ENCODE measurements at places on chromosomes 1 and 21.

DNA sequence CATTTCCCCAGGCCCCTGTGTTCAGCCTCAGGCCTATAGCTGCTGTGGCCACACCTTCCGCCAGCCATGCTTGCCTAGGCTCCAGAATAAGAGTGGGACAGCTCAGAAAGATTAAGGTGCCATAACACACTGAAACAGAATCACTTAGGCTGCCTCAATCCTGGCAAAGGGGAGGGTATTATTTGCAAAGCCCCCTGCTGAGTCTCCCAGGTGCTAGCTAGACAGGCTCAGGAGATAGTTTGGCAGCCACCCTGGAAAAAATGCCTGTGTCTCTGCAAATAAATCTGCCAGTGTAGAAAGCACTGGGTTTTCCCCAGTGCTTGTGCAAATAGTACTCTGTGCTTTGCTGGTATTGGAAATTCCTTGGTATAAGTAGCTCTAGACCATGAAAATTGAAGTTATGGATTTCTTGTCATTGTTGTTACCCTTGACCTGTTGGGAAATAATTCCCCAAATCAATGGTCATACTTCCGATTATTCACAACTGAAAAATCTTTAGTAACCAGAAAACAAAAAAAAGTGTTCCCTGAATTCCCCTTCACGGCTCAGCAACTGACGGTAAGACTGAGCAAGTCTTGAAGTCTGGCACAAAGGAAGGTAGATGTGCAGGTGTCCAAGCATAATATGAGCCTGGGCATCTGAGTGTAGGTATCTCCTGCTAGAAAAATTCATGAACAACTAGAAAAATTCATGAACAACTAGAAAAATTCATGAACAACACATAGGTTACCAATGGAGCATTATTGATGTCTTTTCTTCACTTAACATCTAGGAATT is 56.9 kb downstream of the PROX1 start:
- no peak for DNase-seq

GRCh38 chr1:226684026-226684425 is 55.1 kb downstream of the ITPKB start:
- no peak for DNase-seq

DNA sequence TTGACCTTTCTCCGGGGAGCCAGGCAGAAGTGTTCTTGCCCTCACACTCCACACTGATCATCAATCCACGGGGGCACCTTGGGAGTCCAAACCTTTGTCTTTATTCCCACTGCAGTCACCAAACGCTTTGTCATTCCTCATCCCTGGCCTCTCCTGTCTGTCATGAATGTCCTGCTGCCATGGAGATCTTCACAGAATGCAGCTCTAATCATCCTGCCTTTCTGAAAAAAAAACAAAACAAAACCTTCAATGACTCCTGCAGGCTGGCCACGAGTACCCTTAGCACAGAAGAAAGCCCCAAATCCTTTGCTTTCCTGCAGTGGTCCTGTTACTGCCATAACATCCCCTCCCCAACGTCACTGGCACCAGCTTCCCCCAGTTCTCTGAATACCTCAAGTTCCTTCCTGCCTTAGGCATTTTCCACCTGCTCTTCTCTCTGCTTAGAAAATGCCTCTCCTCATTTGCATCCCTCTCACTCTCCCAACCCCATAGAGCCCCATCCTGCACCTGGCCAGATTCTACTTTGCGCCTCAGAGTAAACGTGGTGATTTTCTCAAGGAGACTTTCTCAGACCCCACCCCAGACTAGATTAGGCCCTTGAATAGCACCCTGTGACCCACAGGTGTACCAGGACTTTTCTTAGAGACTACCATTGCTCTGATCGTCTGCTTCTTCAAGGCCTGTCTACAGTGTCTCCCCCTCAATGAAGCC is 131.2 kb downstream of the AK5 start:
- no peak for DNase-seq

DNA sequence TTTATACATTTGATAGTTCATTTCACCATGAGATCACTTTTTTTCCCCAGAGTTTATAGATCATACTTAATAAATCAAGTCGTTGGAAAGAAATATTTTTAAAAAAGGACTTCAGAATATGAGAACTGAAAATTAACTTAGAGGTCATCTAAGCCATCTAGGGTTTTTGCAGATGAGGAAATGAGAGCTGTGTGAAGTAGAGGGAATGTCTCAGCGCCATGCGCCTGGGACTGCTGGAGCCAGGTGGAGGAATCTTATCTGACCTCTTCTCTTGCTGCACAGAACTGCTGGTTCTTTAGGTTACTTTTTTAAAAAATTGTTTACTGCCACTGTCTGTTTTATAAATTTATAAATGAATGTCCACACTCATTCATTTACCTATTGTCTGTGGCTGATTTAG is 11.5 kb downstream of the SH3BGR start:
- no peak for DNase-seq

- no peak for DNase-seq
Measured at GRCh38 chr1:94093396-94093795, 27.6 kb downstream of the ABCA4 start.

DNA sequence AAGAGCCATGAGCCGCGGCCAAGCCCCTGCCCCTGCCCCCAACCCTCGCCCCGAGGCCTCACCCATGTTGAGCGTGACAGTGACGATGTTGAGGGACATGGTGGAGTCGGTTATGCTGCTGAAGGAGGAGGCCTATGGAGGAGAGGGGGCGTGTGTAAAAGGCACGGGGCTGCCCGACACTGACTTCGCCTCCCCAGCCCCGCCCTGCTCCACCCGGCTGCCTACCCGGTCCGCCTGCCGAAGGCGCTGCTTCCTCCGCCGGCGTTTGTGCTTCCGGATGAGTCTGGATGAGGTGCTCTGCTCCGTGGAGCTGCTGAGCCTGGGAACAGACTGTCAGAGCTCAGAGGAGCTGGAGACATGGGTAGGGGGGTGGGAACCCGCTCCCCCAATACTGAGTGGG is 9.0 kb downstream of the DVL1 start:
- DNase-seq = no peak

DNA sequence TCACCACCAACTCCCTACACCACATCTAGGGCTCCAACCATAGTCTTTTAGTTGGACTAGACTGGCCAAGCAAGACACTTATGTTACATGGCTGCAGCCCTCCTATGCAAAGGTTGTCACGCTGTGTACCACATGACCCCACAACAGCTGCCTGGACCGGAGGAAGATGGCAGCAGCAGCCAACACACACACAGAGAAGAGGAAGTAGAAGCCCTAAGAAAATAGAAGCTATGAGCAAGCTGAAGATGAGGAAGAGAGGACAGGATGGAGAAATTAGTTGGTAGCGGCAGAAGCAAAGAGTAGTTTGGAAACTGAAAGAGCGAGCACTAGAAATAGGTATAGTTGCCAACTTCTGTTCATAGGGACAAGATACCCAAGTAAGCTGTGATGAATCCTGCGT is 60.8 kb upstream of the RALGPS2 start:
- DNase-seq = no peak

GRCh38 chr1:97262842-97263241 is 541.3 kb downstream of the PTBP2 start:
- DNase-seq = no peak

DNA sequence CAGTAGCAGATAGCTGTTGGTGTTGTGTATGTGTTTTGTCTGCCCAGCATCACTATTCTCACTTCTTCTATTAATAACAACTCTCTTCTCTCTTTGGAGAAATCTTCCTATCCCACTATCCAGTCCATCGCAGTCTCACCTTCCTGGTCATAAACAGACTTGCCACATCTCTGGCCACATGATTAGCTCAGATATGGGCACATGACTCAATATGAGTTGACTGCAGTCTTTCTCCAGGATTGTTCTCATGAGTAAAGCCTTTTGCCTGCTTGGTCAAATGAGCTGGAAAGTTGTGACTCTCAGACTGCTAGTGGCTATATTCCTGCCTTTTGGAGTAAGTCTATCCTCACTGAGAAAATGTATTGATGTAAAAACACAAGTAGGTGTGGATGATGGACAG is 32.9 kb upstream of the TADA1 start:
- DNase-seq = no peak

GRCh38 chr1:64112281-64112680 is 91.1 kb upstream of the UBE2U start:
- DNase-seq = no peak

- no peak for DNase-seq
Measured at GRCh38 chr1:53376742-53377437, 49.0 kb upstream of the LRP8 start.

GRCh38 chr1:43129426-43129825 is 42.7 kb downstream of the EBNA1BP2 start:
- no peak for DNase-seq

DNA sequence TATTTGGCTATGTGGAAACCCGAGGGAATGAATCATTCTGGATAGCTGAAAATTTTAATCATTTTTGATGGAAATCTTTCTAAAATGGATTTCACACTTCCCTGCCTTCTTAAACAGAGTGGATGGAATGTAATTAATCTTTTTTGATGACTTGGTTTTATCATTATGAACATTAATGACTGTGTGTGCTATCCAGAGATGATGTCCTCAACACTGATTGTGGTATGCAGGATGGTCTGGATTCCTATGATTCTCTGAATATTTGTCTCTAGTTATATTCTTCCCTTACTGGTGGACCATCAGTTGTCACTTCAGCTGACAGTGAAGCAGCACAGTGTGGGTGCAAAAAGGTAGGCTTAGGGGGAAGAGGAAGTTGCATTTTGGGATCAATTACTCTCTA is 513.5 kb downstream of the LMO4 start:
- DNase-seq = no peak

DNA sequence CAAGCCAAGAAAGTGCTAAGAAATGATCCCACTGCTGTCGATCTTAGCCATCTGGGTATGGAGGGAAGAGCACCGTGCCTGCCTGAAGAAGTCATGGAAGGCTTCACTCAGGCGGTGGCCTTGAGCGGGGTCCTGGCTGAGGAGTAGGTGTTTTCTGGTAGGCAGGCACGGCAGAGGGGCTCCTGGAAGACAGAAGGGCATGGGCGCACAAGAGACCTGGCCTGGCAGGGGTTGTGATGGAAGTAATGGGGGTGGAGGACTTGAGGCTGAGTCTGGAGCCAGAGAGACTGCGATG is 185.1 kb downstream of the KAZN start:
- no peak for DNase-seq

DNA sequence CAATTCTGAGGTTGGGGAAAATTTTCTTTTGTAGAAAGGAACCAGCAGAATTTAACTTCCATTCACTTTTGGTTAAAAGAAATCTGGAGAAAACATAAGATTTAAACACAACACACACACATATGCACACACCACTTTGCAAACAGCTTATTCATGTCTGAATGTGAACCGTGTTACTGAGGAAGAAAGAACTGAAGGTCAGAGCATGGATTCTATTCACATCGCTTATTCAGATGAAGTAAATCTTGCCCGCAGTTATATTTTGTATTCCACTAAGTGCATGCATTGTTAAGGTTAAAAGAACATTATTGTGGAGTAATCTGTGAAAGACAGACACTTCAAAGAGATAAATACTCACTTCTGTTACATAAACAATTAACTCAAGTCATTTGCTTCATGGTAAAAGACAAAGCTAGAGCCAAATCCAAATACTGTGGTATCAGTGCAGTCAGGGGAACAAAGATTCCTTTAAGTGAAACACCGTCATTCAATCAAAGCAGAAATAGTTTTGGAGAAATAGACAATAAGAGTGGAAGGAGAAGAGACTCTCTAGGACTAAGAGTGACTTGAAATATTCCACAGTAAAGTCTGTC is 82.0 kb downstream of the LRRC53 start:
- no peak for DNase-seq

DNA sequence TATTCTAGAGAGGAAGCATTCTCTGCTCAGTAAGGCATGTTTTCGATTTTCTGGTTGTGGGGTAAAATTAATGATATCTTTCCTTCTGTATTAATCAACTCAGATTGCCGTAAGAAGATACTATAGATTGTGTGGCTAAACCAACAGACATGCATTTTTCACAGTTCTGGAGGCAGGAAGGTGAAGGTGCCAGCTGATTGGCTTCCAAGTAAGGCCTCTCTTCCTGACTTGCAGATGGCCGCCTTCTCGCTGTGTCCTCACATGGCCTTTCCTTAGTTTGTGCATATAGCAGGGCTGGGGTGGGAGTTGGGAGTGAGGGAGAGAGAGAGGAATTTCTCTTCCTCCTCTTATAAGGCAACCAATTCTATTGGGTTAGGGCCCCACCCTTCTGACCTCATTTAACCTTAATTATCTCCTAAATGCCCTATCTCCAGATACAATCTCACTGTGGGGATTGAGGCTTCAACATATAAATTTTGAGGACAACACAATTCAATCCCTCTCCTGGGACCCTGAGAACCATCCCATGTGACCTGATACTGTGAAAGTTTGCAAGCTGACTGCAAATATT is 52.3 kb upstream of the MRPS6 start:
- no peak for DNase-seq

- no peak for DNase-seq
Measured at GRCh38 chr1:106957795-106958194, 98.7 kb upstream of the PRMT6 start.

DNA sequence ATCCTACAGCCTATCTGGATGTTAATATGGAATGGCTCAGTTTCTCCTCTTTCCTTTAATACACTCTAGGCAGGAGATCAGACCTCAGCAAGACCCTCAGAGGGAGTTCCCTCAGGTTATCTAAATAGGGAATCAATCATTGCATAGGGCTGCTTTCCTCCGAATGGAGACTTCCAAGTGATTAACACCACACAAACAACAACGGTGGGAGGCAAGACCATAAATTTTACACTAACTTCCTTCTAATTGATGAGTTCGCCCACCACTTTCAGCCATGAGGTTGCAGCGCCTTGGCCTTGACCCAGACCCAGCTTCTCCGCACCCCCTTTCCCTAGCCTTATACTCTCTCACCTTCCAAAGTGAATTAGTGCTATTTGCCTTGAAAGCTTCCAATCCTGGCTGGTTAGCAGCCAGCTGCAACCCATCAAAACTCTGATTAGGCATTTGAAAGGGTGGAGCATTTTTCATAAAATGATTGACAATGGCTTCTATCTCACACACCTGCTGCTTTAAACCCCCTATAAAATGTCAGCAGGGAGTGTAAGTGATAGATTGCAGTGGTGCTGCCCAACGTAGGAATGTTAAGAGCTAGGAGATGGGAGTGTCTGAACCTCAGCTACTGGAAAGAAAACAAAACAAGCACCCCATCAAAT is 534.9 kb upstream of the USP24 start:
- DNase-seq = no peak

DNA sequence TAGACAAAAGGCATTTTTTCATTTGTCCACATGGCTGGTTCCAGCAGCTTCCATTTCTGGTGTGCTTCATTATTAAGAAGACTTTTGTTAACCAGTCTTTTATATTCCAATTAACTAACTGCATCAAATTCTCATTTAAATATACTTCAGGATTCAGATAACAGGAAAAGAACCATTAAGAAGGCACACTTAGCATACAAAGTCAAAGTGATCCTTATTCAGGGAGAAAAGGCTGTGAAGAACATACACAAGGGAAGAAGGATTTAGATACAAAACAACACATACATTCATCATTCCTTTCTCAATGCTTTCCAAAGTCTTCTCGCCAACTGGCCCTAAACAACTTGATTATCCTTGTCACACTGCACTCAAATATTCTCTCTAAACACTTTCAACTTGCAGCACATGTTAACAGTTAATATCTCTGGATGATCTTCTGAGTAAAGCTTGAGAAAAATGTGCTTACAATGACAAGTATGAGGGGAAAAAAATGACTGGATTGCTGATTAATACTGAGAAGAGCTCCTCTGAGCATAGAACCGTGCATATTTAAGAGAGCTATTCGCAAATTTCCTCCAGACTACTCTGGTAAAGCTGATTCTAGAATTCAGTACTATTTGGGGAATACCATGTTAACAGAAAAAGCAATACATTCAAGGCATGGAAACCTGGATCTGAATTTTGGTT is 225.2 kb upstream of the TNR start:
- DNase-seq = no peak

Measured in effector CD4-positive, alpha-beta T cell (primary cell).